ENCODE measurements at places on chromosomes 3 and 15.
A peak's percentile ranks its signal among the peaks of the same experiment; 100 is the strongest.

DNA sequence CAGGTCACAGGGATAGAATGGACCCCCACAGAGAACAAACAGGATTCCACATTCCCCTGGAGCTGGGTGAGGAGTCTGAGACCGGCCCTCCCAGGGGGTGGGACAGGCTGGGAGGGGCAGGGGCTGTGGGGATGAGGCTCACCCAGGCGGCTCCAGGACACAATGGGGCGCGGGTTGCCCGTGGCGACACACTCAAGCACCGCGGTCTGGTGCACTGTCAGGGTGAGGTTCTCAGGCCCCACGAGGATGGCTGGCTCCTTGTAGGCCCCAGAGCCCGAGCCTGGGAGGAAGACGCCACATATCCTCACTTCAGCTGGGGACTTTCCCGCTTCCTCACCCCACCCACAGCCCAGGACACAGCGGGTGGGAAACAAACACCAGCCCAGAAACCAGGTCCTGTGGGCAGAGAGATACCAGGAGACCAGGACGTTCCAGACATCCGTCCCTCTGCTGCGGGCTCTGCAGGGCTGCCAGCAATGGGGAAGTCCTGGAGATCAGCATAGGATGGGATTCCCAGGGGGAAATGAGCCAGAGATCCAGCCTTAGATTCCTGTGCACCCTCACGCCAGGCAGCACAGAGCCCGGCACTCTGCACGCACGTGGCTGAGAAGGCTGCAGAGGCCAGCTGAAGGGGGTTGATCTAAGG lies 30.2 kb downstream of the RNU5B-1 start:
- DNase-seq: no peak

GRCh38 chr3:21392526-21392925 lies 358.5 kb downstream of the ZNF385D start:
- no peak for DNase-seq

DNA sequence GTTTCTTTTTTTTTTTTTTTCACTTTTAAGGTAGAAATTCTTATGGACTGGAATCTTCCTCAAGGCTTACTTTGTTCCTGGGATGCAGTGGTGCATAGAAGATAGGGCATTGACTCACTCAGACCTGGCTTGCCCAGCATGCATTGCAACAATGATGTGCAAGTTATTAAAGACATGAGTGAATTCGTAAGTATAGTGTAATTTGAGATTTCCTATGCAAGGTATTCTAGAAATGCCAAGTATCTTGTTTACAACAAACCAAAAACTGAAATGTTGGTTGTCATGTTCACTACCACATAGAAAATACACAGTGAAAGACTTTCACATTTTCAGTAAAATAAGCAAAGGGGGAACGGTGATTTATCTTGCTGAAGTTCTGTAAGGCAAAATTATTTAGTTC lies 56.5 kb upstream of the FNDC3B start:
- DNase-seq: no peak

- DNase-seq: no peak
These were observed 48.4 kb downstream of the ADPGK start for GRCh38 chr15:72735111-72735510.

DNA sequence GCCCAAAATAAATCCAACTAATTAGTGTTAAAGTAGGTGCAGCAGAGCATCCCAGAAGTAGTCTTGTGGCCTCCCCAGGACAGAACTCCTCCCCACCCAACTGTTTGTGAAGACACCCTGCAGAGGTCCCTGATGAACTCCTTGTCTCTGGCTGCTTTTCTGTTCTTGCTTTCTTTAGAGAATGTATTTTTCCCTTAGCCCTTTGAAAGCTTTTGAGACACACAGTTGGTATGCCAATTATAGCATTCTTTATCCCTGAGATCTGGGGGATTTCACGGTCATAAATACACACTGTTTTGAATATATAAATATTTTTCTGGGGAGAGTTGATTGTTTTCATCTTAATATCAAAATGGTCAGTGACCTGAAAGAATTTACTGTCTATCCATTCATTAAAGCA lies 9.8 kb downstream of the TFG start:
- no peak for DNase-seq

GRCh38 chr3:186821429-186822387 lies 15.4 kb upstream of the RFC4 start:
- DNase-seq: peak; percentile 69

DNA sequence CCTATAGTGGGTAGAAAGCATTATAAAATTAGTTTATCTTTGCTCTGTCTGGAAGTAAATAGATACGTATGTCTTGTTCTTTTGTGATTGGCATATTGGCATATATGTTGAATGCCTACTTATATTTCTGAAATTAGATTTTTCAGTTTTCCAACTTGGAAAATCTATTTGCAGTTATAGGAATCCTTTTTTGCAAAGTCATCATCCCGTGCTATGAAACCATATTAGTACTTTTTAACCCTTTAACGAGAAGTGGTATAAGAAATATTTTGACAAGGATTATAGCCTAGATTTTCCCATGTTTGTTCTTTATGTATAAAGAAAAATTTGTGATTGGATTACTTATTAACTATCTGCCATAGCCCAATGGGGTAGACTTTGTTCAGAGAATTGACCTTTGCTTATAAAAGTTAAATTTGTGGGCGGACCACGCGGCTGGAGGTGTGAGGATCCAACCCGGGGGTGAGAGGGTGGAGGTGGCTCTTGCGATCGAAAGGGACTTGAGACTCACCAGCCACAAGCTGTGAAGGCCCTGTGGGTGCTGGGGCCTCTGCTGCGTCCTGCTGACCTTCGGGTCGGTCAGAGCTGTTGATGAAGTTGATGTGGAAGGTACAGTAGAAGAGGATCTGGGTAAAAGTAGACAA lies 5.9 kb downstream of the LRRC28 start:
- DNase-seq: no peak

- no peak for DNase-seq
These were observed 1.9 kb upstream of the ROPN1 start for GRCh38 chr3:123993818-123994217.

DNA sequence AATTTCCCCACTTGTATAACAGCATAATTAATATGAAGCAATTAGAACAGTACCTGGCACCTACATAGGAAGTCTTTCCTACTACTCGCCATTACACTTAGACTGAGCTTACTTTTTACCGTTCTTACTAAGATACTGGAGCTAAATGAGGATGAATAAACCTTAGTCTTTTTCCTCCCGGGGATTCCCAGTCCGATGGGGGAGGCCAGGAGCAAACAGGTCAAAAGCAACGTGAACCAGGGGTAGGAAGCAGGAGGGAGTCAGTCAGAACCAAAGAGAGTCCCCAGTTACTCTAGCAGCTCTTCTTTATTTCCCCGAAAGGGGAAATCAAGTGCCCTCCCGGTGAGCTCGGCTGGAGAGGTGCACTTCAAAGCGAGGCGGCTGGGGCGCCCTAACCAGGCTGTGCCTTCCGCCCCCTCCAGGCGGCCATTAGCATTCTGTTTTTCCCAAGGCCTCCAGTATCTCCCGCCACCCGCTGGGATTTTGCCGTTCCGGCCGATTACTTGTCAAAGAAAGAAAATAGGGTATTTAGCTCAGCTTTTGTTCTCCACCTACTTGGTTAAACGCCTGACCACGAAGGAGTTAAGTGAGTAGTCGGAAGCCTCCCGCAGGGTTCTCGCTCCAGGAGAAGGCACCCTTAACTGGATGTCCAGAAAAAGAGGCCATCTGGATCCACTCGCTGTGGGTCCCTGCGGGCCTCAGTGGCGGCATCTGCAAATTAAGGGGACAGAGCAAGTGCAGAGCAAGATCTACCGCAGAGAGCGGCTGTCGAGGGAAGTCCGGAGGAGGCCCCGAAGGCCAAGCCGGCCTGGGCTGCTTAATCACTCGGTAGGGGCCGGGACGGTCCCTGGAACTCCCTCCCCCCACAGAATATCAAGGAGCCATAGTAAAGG lies 6.3 kb upstream of the EOMES start:
- DNase-seq: no peak

DNA sequence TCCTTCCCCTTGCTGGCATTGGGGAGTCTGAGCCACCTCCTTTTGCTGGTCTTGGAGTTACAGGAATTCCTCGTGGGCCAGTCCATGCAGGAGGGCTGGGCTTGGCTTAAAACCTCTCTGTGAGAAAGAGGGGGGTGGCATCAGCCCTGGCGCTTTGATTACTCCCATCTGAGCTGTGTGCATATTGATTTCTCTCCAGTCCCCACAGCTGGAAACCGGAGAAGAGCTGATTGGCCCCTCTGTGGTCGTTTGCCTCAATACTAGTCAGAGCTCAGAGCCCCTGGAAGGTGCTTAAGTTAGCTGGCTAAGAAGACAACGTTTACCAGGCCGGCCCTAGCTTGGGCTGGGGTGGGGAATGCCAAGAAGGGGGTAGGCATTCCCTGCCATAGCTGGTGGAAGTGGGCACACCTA lies 4.0 kb upstream of the RASGRF1 start:
- no peak for DNase-seq

GRCh38 chr3:141556034-141556433 lies 69.2 kb downstream of the RASA2 start:
- no peak for DNase-seq

GRCh38 chr15:53539878-53540277 lies 219.6 kb downstream of the WDR72 start:
- no peak for DNase-seq
